Right renal pelvis (tissue), 4 donors: ENCODE measurements at places on chromosomes 1 and 21.

GRCh38 chr1:61273167-61273705 is 190.9 kb downstream of the NFIA start:
- no peak for DNase-seq

DNA sequence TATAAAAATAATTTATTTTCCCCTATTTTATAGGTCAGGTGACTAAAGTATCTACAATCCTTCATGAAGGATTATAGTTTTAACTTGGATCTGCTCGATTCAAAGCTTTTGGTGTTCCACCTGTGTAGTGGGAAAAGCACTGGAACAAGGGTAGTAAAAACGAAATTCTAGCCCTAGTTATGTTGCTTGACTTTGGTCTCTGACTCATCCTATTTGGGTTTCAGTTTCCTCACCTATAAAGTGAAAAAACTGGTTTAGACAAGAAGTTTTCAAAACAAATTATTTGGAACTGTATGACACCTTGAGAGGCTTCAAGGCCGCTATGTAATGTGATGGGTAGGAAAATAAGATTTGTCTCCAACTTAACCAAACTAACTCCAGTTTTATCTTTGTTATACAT is 505.2 kb upstream of the ZRANB2 start:
- no peak for DNase-seq

DNA sequence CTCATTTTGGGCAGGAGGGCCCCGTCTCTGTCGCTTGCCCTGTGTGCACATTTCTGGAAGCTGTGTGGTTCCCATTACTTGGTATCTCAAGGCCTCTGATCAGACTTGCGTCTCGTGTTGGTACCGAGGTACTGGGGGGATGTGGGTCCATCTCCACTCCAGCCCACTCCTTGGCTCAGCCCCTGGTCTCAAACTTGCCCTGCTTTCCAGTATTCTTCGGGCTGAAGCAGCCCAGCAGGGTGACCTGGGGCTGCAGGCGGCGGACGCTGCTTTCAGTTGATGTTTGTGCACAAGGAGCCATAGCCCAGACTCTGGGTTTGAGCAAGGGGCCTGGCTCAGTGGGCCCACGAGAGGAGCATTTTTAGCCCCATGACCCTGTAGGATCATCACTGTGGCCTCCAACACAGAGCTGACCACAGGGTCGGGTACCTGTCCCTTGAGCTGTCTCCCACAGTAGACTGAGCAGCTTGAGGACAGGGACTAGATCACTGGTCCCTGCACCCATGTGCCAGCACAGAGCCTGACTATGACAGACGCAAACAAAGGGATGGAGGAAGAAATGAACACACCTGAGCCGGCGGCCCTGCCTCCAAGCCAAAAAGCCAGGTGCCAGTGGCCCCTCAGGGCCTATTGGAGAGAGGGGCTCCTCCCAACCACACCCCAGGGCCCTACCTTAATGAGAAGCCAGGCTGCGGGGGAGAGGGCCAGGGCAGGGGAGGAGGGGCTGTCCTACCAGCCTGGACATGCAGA is 46.8 kb downstream of the CHD5 start:
- DNase-seq, result no peak

DNA sequence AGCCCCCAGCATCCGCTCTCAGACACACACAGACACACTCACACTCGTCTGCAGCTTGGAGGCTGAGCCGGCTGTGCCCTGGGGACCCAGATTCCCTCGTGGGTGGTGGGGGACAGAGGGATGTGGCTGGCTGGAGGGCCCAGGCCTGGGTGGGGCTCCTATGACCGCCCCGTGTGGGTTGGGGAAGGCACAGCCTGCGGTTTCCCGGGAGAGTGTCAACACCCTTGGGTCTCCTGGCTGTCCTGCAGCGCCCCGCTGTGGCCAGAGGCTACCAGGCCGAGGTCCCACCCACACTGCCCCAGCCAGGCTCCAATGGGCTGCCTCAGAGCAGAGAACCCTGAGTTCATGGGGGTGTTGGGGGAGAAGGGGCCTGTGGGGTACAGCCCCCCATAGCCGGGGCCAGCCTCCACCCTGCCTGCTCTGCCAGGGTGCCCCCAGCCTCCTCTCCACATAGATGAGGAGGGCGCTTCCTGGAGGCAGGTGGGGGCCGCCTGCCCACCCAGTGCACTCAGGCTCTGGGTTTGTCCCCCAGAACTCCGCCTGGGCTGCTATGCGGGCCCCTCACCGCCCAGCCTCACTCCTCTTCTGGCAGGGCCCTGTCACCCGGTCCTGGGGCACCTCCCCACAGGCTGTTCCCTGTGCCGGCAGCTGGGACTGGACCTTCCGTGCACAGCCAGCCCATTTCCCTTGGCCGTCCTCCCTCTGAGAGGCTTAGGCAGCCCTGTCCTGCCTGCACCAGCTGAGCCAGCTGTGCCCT is at the start of gene TTC34:
Gene TTC34 (minus strand): TSS at position 159 of the 757 bp plus-strand sequence. CDS start 866 bp downstream, outside the sequence.
- no peak for DNase-seq

GRCh38 chr1:61081686-61082310 is 563 bp upstream of the NFIA start:
- peak; percentile 38 for DNase-seq

GRCh38 chr1:38735651-38736161 is 123.9 kb downstream of the RRAGC start:
- DNase-seq, result no peak

GRCh38 chr1:177424744-177425143 is 254.0 kb downstream of the BRINP2 start:
- no peak for DNase-seq

GRCh38 chr1:54697896-54698295 is 17.8 kb upstream of the TTC4 start:
- DNase-seq, result no peak

GRCh38 chr1:64403331-64403730 is 66.6 kb upstream of the CACHD1 start:
- no peak for DNase-seq

DNA sequence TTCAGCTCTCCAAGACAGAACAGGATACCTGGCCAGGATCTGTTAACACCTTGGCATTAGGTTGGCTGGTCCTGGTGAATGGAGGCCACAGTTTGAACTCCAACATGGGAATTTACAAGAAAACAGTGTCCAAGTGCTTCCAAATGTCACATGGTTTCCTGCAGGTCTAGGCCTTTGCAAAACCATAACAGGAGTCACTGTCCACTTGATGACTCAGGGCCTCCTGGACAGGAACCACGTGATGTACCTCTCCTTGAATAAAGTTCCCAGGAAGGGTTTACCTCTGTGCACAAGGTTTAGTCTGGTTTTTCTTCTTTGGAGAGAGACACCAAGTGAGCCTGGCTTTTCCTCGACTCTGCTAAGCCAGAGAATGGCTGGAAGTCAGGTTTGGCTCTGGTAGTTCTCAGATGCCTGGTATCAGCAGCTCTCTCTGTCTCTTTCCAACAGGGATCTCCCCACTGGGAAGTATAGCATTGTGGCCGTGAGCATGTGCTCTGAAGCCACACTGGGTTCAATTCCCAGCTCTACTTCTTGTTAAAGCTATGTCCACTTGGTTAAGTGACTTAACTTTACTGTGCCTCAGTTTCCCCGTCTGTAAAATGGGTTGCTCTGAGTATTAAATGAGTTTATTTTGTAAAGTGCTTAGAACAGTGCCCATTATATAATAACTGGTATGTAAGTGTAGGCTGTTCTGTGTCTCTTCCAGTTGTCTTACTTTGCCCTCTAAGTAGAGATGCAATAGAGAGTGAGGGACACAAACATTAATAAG is 27.3 kb upstream of the TMEM61 start:
- DNase-seq, result no peak

- DNase-seq, result no peak
These were observed 5.8 kb downstream of the ELF3 start for GRCh38 chr1:202016022-202016810.

DNA sequence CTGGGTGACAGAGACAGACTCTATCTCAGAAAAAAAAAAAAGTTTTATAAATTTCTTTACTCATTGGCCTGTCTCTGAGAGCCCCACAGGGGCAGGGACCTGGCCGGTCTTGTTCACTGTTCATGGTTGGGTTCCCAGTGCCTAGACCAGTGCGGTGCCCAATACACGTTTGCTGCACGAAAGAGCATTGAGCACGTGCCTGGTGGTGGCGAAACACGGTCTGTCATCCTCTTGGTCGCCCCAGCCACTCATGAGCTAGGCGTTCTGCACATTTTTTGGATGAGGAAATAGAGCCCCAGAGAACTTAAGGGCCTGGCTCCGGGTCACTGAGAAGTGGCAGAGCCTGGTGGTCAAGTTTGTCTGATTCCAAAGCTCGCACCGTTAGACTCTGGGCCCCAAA is 18.7 kb upstream of the EPHA8 start:
- no peak for DNase-seq

DNA sequence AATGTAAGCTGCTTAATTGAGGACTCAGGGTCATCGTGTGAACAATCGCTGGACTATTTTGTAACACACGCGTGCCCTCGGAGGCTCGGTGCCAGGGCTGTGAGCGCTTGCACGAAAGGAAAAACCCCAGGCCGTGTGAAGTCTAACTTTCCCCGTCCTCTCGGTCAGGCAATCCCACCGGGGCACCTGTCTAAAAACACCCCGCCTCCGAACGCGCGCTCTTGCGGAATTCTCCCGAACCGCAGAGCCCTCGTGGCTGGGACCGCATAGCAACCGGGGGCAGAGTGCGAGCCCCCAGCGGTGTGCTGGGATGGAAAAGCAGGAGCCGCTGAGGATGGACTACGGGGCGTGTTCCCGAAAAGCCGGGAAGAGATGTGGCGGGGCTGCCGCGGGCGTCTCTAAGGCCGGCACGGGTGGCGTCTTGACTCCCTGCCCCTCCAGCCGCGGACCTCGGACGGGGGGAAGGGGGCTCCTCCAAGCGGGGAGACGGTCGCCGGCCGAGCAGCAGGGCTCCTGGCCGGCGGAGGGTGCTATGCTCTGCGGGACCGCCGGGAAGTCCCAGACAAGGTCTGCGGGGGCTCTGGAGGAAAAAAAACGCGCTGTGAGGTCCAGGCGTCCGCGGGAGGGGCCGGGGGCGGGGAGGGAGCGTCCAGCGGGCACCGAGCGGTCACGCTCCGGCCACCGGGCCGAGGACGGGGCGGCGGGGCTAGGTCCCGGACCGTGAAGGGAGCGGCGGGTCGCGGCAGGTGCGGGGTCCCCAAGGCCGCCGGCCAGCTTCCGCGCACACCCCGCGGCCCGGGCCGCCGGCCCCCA is 936 bp downstream of the ZBTB21 start:
- DNase-seq, result no peak

DNA sequence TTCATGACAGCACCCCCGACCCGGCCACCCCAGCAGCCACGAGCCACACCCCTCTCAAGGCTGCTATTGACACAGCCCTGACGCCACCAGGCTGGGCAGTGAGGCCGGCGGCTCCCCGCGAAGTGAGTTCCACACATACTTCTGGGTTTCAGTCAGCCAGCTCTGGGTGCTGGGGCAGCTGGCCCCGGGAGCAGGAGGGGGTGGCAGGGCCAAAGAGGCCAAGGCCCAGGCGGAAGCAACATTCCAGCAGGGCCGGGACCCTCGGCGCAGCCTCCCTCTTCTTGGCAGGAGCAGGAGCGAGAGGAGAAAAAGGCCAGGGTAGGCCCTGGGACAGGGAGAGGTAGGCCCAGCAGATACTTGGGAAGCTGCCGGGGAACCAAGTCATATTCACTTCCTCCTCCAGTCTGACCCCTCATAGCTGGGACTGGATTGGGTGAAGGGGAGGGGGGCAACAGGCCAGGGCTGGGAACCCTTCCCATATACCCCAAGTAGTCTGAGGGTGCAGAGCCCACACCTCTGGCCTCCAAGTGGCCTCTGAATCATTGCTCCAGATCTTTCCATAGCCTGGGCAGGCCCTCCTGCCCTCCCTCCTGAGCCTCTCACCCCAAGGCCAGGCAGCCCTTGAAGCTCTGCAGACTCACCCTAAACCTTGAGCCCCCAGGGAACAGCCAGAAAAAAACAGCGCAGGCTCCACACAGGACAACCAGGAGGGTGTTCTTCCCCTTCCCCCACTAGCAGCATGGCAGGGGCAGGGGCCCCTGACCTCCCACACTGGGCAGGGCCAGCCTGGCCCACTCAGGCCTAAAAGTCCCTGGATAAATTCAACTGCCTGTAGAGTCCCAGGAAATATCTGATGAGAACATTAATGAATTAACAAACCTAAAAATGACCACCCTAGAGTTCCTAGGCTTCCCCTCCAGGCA is 5.7 kb downstream of the HSPG2 start:
- DNase-seq, result no peak

GRCh38 chr1:231808116-231808515 is 181.5 kb downstream of the DISC1 start:
- DNase-seq, result no peak

- DNase-seq, result no peak
These were observed 4.4 kb downstream of the CDC7 start for GRCh38 chr1:91505086-91505485.

DNA sequence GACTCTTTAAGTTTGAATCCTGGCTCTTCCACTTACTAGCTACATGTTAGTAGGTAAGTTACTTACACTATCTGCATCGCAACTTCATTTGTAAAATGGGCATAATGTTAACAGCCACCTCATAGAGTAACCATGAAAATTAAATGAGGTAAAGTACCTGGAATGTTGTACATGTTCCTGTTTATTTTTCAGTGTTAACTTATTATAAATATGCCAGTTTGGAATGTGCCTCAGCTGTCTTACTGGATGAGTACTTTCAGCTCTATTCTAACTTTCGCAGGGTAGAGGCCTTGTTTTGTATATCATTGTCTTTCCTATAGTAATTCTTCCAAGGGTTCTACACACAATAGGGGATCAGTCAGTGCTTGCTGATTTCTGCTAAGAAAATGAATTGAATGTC is 167.4 kb downstream of the DUSP10 start:
- no peak for DNase-seq

- no peak for DNase-seq
These were observed 43.0 kb upstream of the TENT5C start for GRCh38 chr1:117562581-117563491.

DNA sequence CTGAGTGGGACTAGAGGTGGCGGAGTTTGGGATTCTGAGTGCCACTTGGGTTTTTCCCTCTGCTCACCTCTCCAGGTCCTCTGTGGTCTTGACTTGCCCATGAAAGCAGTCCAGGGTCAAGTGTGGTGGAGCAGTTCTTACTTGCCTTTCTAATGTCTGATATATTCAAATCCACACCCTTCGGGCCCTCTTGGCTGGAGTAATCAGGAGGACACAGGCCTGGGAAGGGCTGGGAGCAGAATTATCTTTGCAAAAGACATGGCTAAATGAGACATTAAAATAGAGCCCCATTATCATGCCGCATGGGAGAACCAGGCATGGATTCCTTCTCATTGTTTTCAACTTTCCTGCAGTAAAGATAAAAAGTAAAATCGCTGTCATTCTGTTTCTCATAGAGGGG is 74.0 kb downstream of the NFASC start:
- no peak for DNase-seq

- no peak for DNase-seq
These were observed 138.6 kb upstream of the ERRFI1 start for GRCh38 chr1:8164670-8165069.

- no peak for DNase-seq
These were observed 64.5 kb downstream of the CD58 start for GRCh38 chr1:116506132-116507004.

- no peak for DNase-seq
These were observed 74.9 kb downstream of the SLC66A1 start for GRCh38 chr1:19387045-19387467.

DNA sequence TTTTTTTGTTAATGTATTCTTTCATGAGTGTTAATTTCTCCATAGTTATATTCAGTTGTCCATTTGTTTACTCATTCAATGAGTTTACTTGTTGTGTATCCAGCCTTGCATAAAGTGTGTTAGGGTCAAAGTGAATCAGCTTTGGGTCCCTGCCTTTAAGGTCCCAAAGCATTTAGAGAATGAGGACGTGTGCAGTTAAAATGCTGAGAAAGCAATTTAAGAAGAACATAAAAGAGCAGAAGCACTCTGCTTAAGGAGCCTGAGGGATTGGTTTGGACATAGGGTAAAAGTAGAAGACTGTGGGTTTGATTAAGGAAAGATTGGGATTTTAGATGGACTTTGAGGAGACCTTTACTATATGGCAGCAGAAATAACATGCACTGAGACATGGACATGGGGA is 3.5 kb downstream of the OR14I1 start:
- DNase-seq, result no peak
